ENCODE measurements at places on chromosomes 3 and 15.

GRCh38 chr3:106332884-106333283 lies 464.1 kb upstream of the CBLB start:
- DNase-seq = no peak

- DNase-seq = no peak
These were observed 291.3 kb upstream of the TRIM42 start for GRCh38 chr3:140386357-140387100.

GRCh38 chr3:120449701-120450599 lies 842 bp downstream of the FSTL1 start:
- no peak for DNase-seq

- DNase-seq = no peak
These were observed 157.7 kb downstream of the MBNL1 start for GRCh38 chr3:152426393-152426792.

- DNase-seq = no peak
These were observed 82.1 kb upstream of the BCHE start for GRCh38 chr3:165919284-165919683.

DNA sequence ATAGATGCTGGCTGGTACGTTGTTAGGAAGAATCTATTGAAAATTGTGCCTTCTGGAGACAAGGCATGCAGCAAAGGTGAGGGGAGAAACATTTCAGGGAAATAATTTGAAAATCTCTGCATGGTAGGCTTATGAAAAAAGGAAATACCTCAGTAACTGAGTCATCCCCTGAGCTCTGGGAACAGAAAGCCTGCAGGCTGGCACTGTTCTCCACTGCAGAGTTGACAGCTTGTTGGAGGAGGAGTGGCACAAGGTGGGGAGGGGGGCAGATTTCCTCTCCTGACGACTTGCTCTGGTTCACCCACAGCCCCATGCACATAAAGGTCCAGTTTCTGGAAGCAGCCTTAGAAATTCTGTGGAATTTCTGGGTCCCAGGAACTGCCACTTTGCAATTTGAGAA lies 179.4 kb downstream of the ABHD5 start:
- no peak for DNase-seq
